ENCODE measurements at places on chromosomes 5 and 9.

DNA sequence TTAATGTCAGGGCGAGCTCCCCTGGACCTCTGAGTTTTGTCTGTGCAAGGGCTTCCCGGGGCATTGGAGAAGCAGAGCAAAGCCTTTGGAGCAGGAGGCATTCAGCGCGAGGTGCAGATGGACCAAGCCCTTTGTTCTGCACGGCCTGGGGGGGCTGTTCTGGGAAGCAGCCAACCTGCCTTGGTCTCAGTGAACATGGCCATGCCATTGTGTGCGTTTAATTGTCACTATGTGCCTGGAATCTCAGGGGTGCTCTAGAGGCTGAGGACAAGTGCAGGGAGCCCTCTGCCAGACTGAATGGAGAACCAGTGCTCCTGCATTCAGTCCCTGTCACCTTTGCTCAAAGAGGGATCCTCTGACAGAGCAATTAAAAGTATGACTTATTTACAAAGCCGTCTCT is 329.4 kb downstream of the IRX1 start:
- DNase-seq: no peak

DNA sequence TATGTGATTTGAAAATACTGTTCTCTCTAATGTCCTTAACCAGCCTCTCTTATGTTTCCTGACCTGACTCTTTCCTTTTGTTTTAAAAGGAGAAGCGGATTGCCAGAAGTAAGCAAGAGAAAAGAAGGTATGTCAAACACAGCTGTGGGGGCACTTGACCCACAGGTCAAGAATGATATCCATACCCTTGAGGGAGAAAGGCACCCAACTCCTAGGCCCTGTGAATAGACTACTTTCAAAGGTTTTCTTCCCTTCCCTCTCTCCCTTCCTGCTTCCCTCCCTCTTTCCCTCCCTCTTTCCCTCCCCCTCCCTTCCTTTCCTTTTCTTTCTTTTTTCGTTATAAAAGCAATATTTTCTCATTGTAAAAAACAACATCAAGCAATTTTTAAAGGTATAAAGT is 306.8 kb downstream of the TRPM3 start:
- no peak for DNase-seq

GRCh38 chr5:18023986-18024385 is 389.7 kb downstream of the TAF11L14 start:
- no peak for DNase-seq

GRCh38 chr5:124922255-124922975 is 176.0 kb upstream of the ZNF608 start:
- no peak for DNase-seq

DNA sequence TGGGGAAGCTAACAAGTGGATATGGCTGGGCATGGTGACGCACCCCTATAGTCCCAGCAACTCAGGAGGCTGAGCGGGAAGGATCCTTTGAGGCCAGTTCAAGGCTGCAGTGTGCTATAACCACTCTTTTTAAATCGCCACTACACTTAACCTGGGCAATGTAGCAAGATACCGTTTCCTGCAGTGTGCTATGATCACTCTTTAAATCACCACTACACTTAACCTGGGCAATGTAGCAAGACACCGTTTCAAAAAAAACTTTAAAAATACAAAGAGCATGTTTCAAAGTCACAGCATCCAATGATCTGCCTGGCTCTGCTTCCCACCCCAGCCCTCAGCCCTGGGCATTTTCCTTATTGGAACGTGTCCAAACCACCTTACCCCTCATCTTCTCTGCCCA is 14.5 kb downstream of the GRHPR start:
- no peak for DNase-seq

- DNase-seq: no peak
Observed at GRCh38 chr5:155049569-155050383, 36.2 kb downstream of the KIF4B start.

DNA sequence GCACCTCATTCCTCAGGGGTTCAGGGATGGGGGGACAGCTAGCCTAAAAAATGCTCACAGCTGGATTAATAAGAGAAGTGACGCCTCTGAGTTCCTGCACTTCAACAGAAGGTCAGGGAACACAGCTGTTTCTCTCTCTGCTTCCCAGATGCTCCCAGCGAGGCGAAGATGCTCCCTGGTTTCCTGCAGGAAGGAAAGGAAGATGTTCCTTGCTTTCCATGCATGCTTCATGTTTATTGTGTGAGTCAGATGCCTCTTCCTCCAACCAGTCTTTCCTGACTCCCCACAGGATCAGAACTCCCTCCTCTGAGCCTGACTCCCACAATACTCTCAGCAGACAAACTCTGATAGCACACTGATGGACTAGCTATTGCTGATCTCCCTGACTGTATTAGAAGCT is 71.9 kb downstream of the MFAP3 start:
- DNase-seq: no peak

- DNase-seq: no peak
Observed at GRCh38 chr5:39780347-39780746, 355.6 kb upstream of the DAB2 start.

DNA sequence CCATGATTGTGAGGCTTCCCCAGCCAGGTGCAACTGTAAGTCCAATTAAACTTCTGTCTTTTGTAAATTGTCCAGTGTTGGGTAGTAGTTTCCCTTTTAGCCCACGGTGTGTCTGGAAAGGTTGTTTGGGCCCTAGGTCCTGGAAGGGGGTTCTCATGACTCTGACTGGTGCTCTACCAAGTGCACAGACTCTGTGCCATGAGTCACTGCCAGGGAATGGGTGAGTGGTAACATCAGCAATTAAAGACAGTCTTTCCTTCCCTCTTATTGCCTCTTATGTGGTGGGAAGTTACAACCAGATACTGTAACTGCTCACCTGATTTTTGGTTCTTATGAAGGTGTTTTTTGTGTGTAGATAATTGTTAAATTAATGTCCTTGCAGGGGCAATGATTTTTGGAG is 141.2 kb downstream of the PRDM9 start:
- no peak for DNase-seq

GRCh38 chr5:99068944-99069650 is 140.3 kb upstream of the CHD1 start:
- no peak for DNase-seq

DNA sequence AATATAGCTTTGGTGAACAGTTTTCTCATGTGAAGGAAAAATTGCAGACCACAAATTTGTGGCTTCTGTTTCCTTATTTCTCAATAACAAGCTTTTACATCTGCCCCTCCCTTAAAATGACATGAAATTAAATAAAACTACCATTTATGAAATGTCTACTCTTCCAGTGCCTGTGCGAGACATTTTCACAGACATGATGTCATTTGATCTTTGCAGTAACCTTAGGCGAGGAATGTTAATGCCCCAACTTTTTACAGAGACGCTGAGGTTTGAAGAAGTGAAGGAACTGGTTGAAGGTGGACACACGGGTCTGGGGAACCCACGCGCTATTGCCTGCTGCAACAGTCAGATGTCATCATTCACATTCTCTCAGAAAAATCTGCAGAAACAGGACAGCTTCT is 61.5 kb downstream of the OSTF1 start:
- peak; percentile 16 for DNase-seq

- no peak for DNase-seq
Observed at GRCh38 chr5:187042-187431, 4.3 kb upstream of the LRRC14B start.

GRCh38 chr5:33763435-33763834 is 128.4 kb downstream of the ADAMTS12 start:
- DNase-seq: no peak

DNA sequence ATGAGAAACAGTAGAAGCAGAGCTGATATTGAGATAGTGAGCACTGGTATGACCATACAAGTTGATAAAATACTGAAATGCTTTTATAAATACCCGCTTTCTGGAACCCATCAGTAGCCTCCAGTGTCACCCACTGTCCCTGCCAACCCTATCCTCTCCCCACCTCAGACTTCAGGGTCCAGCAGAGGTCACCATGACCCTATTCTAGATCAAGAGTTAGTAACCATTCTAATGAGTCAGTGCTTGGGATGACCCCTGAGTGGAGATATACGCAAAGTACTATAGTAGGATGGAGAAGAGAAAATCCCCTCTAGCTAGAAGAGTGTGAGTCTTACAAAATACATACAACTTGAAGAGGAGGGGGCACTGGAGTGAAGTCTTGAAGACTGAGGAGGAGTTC is 297.9 kb upstream of the BRINP1 start:
- no peak for DNase-seq
